ENCODE measurements at places on chromosomes 13 and 19.

DNA sequence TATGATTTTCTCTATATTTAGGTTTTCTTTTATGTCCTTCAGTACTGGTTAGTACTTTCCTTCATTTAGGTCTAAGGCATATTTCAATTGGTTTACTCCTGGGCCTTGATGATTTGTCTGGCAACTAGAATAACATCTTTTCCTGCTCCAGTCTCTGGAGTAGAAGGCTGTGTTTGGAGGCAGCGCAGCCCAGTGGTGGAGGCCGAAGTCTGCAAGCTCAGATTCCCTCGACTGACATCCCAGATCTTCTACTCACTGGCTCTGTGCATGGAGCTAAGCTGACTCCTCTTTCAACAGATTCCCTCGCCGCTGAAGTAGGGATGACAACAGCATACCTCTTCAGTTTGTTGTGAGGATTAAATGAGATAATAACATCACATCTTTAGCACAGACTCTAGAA is 141.0 kb downstream of the RAP2A start:
- H3K27ac ChIP-seq, result no peak overlapping the region
- no peaks in the 10 kb centered on the region for H3K4me1 ChIP-seq
- peaks cover 14% of the 10 kb centered on the region for H3K27me3 ChIP-seq
- DNase-seq, result peak; percentile 50
- H3K4me3 ChIP-seq, result no peak overlapping the region

DNA sequence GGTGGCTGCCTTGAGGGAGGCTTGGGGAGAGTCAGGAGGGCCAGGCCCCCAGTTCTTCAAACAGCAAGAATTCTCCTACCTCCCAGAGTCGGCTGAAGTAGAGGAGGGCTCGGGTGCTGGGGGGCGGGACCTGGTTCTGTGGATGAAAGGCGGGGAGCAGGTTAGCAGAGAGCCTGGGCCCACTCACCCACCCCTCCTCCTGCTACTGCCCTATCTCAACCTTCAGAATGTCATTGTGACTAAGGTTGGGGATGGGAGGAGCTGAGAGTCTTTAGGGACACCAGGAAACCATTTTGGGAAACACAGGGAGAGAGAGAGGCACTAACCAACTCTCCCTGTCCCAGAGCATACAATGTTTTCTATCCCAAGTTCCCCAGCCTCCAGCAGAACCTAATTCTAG is 10.7 kb downstream of the DMKN start:
- DNase-seq, result no peak
- no peaks in the 10 kb centered on the region for H3K4me1 ChIP-seq
- no peak overlapping the region for H3K27ac ChIP-seq

- no peaks in the 10 kb centered on the region for H3K4me1 ChIP-seq
- H3K27me3 ChIP-seq, result no peaks in the 10 kb centered on the region
- peaks cover 29% of the 10 kb centered on the region for H3K36me3 ChIP-seq
- H3K27ac ChIP-seq, result no peak overlapping the region
- no peak for DNase-seq
Observed at GRCh38 chr19:32652894-32653598, 21.9 kb downstream of the ANKRD27 start.

DNA sequence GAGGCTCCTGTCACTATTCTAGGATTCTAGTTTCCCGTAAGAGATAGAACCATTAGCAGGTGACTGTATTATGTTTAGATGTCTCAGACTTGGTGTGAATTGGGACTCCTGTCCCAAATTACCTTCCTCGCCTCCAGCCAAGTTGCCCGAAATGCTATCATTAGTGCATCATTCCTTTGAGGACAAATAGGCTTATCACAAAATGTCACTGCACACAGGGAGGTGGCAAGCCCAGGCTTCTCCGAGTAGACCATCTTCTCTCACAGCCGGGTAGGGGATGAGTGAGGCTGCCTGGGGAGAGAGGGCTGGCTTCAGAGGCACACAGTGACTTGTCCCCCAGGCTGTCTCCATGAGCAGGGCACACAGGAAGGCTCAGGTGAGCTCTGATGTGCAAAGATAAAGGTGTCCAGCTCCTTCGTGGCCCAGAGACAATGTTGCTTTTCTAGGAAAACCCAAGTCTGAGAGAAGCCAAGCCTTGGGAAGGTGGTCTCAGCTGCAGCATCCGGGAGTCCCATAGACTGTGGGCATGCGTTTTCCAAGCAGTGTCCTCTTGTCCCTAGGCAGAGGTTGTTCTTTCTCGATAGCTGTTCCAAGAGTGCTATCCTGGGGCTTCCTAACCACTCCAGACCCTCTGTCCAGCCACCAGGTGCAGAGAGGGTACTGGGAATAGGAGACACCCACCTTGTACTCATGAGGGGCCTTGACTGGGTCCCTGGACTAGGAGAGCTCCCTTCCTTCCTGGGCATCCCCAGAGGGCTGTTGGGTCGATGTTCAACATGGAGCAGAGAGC is 163.1 kb upstream of the TSHZ3 start:
- H3K27ac ChIP-seq, result no peak overlapping the region
- H3K27me3 ChIP-seq, result peaks cover 1% of the 10 kb centered on the region
- no peaks in the 10 kb centered on the region for H3K4me1 ChIP-seq
- no peak for DNase-seq

- peak overlapping the region; percentile 80 for H3K27ac ChIP-seq
- peak; percentile 71 for DNase-seq
- H3K4me3 ChIP-seq, result peak overlapping the region; percentile 82
- no peaks in the 10 kb centered on the region for H3K36me3 ChIP-seq
- no peaks in the 10 kb centered on the region for H3K27me3 ChIP-seq
- peaks cover 38% of the 10 kb centered on the region for H3K4me1 ChIP-seq
Observed at GRCh38 chr13:26254583-26255111, 718 bp downstream of the CDK8 start.

DNA sequence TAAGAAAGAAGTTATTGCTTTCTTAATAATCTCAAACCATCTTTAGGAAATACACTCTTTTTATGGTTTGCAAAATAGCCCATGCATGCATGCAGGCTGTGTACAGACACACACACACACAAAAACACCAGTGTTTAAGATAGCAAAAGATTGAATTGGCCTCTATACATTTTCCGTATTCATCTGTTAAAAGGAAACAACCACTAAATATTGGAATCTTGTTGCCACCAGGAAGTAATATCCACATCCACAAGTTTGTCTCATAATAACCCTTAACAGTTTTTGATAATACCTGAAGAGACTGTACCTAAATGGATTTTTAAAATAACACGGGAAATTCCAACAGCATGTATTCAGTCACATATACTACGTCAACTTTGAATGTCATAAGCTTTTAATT is 7.3 kb upstream of the MAB21L1 start:
- no peak overlapping the region for H3K4me3 ChIP-seq
- H3K4me1 ChIP-seq, result no peaks in the 10 kb centered on the region
- DNase-seq, result no peak

- H3K27ac ChIP-seq, result peak overlapping the region; percentile 95
- peaks cover 6% of the 10 kb centered on the region for H3K36me3 ChIP-seq
- no peaks in the 10 kb centered on the region for H3K27me3 ChIP-seq
- peak; percentile 80 for DNase-seq
- H3K4me3 ChIP-seq, result peak overlapping the region; percentile 79
Observed at GRCh38 chr19:16586991-16587832, 15.0 kb upstream of the SLC35E1 start.

- no peaks in the 10 kb centered on the region for H3K27me3 ChIP-seq
- H3K4me3 ChIP-seq, result no peak overlapping the region
- H3K4me1 ChIP-seq, result no peaks in the 10 kb centered on the region
- DNase-seq, result no peak
- no peak overlapping the region for H3K27ac ChIP-seq
Observed at GRCh38 chr13:62960723-62961122, 1545.1 kb upstream of the PCDH20 start.

- no peak for DNase-seq
- no peak overlapping the region for H3K27ac ChIP-seq
- H3K4me3 ChIP-seq, result no peak overlapping the region
- no peaks in the 10 kb centered on the region for H3K27me3 ChIP-seq
- H3K36me3 ChIP-seq, result peaks cover 87% of the 10 kb centered on the region
Observed at GRCh38 chr19:23377276-23377675, 18.0 kb downstream of the ZNF91 start.

DNA sequence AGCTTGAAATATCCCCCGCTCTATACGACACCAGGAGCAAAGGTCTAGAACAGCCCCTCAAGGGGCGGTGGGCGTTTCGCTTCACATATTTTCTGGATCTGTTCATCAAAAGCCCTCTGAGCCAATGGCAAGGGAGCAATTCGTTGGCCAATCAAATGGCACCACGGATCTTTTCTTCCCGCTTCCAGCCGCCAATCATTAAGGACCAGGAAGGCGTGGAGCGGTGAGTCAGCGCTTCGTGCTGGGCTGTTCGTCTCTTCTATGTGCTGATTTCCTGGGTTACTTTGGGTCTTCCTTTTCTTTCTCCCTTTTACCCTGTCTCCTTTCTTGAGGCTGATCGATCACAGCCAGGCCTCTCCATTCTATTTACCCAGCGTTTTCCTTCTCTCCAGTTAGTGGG is at the start of gene NLRP4:
TSS of gene NLRP4 (plus strand) at position 201 of the 400 bp plus-strand sequence. CDS start 15,541 bp downstream, outside the sequence.
- no peaks in the 10 kb centered on the region for H3K27me3 ChIP-seq
- H3K4me1 ChIP-seq, result no peaks in the 10 kb centered on the region
- DNase-seq, result no peak
- no peak within 1 kb of the TSS for H3K4me3 ChIP-seq
- H3K36me3 ChIP-seq, result no peaks in the 10 kb centered on the region
- H3K27ac ChIP-seq, result no peak within 1 kb of the TSS

- peaks cover 30% of the 10 kb centered on the region for H3K4me1 ChIP-seq
- H3K27ac ChIP-seq, result no peak overlapping the region
- peak; percentile 3 for DNase-seq
- H3K27me3 ChIP-seq, result no peaks in the 10 kb centered on the region
Observed at GRCh38 chr13:99395436-99395835, 88.2 kb upstream of the GPR183 start.

DNA sequence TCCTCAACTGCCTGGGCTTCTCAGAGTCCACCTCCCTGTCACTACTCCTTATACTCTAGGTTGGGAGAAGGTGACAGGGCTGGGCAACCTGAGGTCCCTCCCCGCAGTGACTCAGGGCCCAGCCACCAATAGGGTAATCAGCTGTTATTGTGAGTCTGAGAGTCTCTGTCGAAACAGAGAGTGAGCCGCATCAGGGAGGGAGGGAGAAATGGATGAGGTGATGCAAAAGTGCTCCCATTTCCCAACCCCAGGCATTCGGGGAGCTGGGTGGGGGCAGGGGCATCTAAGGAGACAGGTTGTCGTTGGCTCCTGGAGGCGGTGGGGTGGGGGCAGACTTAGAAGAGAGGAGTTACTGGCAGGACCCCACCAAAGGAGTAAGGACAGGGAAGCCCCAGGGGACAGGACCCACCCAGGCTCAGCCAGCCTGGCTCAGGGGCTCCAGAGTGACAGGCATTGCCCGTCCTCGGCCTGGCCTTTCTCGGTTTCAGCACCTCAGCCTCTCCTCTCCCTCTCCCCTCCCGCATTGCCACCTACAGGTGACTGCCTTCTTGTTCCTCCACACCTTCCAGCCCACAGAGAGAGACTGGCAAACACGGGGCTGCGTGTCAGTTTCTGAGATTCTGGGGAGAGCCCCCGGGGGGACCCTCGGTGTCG is at the start of gene DMKN:
TSS of gene DMKN (minus strand) at position 22 of the 654 bp plus-strand sequence. CDS start 174 bp downstream, outside the sequence.
- no peak within 1 kb of the TSS for H3K4me3 ChIP-seq
- H3K4me1 ChIP-seq, result peaks cover 15% of the 10 kb centered on the region
- H3K36me3 ChIP-seq, result no peaks in the 10 kb centered on the region
- H3K27me3 ChIP-seq, result peaks cover 21% of the 10 kb centered on the region

GRCh38 chr19:40714441-40715299 is 2.0 kb downstream of the COQ8B start:
- peaks cover 47% of the 10 kb centered on the region for H3K4me1 ChIP-seq
- peak overlapping the region; percentile 98 for H3K27ac ChIP-seq
- H3K36me3 ChIP-seq, result peaks cover 19% of the 10 kb centered on the region
- H3K27me3 ChIP-seq, result no peaks in the 10 kb centered on the region
- DNase-seq, result peak; percentile 96

DNA sequence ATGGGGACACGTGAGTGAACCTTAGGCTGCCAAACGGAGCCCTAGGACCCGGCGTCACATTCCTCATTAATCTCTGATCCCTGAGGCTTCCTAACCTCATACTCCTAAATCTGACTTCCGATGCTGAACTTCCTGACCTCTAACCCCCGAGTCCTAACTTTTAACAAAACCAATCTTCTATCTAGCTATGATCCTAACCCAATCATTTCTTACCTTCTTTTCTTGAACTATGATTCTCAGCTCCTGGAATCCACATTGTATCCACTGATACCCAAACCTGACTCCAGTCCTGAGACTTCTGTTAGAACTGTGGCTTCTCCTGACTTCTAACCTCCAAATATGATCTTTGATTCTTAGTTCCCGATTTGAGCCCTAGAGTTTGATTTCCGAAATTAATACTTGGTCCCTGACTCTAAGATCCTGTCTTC is 447 bp downstream of the NFKBIB start:
- DNase-seq, result no peak
- peaks cover 40% of the 10 kb centered on the region for H3K4me1 ChIP-seq
- H3K36me3 ChIP-seq, result peaks cover 24% of the 10 kb centered on the region
- peak overlapping the region; percentile 86 for H3K27ac ChIP-seq
- no peaks in the 10 kb centered on the region for H3K27me3 ChIP-seq

DNA sequence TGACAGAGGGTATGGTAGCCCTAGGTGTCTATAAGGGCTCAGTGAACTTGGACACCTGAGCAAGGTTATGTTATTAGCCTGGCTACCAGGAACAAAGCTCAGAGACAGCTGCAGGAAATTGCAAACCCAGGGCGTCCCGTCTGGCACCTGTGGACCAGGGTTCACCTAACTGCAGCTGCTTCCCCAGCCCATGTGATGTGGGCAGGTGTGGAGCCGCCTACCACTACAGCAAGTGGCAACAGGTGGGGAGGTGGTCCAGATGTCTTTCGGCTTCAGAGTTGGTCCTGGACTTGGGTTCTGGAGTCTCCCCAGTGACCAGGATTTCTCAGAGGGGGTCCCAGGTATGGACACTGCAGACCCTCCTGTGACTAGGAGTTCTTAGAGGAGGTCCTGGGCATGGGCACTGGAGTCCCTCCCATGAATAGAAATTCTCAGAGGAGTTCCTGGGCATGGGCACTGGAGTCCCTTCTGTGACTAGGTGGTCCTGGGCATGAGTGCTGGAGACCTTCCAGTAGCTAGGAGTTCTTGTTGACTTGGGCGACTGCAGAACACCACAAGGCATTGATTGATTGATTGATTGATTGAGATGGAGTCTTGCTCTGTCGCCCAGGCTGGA is 25.2 kb downstream of the ACTL9 start:
- H3K4me1 ChIP-seq, result peaks cover 10% of the 10 kb centered on the region
- no peak overlapping the region for H3K4me3 ChIP-seq
- peaks cover 2% of the 10 kb centered on the region for H3K27me3 ChIP-seq
- no peaks in the 10 kb centered on the region for H3K36me3 ChIP-seq
- H3K27ac ChIP-seq, result no peak overlapping the region
- DNase-seq, result no peak

DNA sequence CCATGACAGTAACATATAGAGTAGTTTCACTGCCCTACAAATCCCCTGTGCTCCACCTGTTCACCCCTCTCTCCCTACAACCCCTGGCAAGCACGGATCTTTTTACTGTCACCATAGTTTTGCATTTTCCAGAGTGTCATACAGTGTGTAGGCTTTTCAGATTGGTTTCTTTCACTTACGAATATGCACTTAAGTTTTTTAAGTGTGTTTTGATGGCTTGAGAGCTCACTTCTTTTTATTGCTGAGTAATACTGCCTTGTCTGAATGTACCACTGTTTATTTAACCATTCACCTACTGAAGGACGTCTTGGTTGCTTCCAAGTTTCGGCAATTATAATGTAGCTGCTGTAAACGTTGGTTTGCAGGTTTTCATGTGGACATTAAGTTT is 175.1 kb downstream of the ITGBL1 start:
- H3K36me3 ChIP-seq, result no peaks in the 10 kb centered on the region
- no peak overlapping the region for H3K27ac ChIP-seq

- no peak overlapping the region for H3K27ac ChIP-seq
- H3K36me3 ChIP-seq, result peaks cover 7% of the 10 kb centered on the region
- no peaks in the 10 kb centered on the region for H3K27me3 ChIP-seq
- peaks cover 3% of the 10 kb centered on the region for H3K4me1 ChIP-seq
- no peak overlapping the region for H3K4me3 ChIP-seq
Observed at GRCh38 chr13:47897411-47898050, 103.5 kb downstream of the SUCLA2 start.
